Activated naive CD4-positive, alpha-beta T cell treated with anti-CD3 and anti-CD28 coated beads, Interleukin-2, amount 10 ng/mL, durations not matched to agents 5 hours and 36 hours (primary cell): ENCODE measurements at places on chromosomes 6 and 20. TPM values are rescaled to one million over a fixed set of nuclear protein-coding genes. Genes with fewer than 3 reads are reported as not detected.

Gene NFYA
- 35.3 TPM for total RNA-seq

Gene ANGPT4
- total RNA-seq: not detected

Gene TBXT
- total RNA-seq: not detected

Gene HRH3
- not detected for total RNA-seq

Gene PRRT1
- total RNA-seq: 0.35 TPM

Gene CCN6
- not detected for total RNA-seq

Gene MAFB
- total RNA-seq: 0.12 TPM

Gene SEMG1
- not detected for total RNA-seq

Gene CALHM6
- 15.9 TPM for total RNA-seq

Gene DSTN
- total RNA-seq: 71.2 TPM

Gene DNAH8
- total RNA-seq: 0.03 TPM

Gene RIPOR2
- 380 TPM for total RNA-seq

Gene TINAG
- not detected for total RNA-seq

Gene GSTA2
- total RNA-seq: not detected

Gene KHDC1L
- not detected for total RNA-seq

Gene LAMA5
- total RNA-seq: 1.2 TPM

Gene KCNK15
- total RNA-seq: not detected

Gene ZFAND3
- 30.9 TPM for total RNA-seq

Gene SNTA1
- 6.2 TPM for total RNA-seq

Gene OR2B2
- not detected for total RNA-seq

Gene ENPP3
- total RNA-seq: not detected

Gene CBLN4
- total RNA-seq: not detected

Gene ZC3H12D
- 15.2 TPM for total RNA-seq

Gene CST8
- not detected for total RNA-seq

Gene RAET1L
- total RNA-seq: not detected

Gene POPDC3
- not detected for total RNA-seq

Gene MEI4
- total RNA-seq: not detected

Gene C4B
- 3.4 TPM for total RNA-seq

Gene TAF4
- total RNA-seq: 25.7 TPM

Gene ADAM33
- not detected for total RNA-seq

Gene NKAPL
- total RNA-seq: not detected

Gene CST4
- total RNA-seq: not detected

Gene KIAA1586
- 13.5 TPM for total RNA-seq

Gene SEL1L2
- not detected for total RNA-seq

Gene CLPSL1
- total RNA-seq: not detected

Gene IP6K3
- total RNA-seq: not detected

Gene CSNK2B
- 181 TPM for total RNA-seq

Gene XKR7
- not detected for total RNA-seq

Gene DEFB124
- not detected for total RNA-seq

Gene PLG
- 0.28 TPM for total RNA-seq

Gene AFDN
- total RNA-seq: 42.2 TPM

Gene SYNDIG1
- total RNA-seq: not detected

Gene PI3
- not detected for total RNA-seq

Gene KCTD20
- 50.4 TPM for total RNA-seq

Gene LRRC1
- total RNA-seq: 3.2 TPM

Gene PAK1IP1
- total RNA-seq: 11.7 TPM

Gene IRF4
- 273 TPM for total RNA-seq

Gene C6orf163
- total RNA-seq: 1.6 TPM
